ENCODE measurements at places on chromosomes 1 and 21.
A peak's percentile ranks its signal among the peaks of the same experiment; 100 is the strongest.

DNA sequence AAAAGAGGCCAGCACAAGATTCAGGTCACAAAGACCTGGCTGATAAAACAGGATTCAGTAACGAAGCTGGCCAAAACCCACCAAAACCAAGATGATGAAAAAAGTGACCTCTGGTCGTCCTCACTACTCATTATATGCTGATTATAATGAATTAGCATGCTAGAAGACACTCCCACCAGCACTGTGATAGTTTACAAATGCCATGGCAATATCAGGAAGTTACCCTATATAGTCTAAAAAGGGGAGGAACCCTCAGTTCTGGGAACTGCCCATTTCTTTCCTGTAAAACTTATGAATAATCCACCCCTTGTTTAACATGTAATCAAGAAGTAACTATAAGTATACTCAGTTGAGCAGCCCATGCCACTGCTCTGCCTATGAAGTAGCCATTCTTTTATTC is 26.0 kb upstream of the FMO2 start:
- no peak for DNase-seq

GRCh38 chr1:222914861-222915632 is 100.2 kb downstream of the DISP1 start:
- no peak for DNase-seq

DNA sequence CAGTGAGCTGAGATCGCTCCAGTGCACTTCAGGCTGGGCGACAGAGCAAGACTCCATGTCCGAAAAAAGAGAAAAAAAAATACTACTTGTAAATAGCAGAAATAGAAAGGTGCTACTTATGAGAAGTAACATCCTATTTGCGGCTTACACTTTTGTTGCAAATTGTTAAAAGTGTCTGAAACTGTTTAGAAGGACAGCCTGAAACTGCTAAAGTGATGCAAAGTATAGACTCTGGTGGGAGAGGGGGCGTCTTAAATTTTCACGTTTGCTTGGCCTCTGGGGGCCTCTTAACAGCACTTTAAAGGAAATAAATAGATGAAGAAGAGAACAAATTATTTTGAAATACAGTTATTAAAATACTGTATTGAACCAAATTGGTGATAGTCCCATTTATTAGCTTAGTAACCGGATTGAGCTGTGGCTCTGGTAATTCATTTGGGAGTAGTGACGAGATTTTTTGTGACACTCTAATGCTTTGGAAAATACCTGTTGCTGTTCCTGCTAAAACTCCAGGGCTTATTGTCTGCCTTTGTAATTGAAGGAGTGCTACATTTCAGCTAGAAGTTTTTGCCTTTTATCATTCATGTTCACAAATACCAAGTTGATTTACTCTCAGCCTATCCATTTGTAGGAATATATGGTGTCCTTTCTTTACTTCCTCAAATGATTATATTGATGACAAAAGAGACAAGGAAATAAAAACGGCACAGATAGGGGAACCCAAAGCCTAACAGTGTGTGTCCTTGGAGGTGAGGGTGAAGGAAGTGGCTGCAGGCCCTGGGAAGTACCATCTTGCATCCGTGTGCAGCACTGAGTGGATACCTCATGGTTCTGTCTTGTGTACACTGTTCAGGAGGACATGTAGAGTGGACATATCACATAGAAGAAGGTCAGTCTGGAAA is 6.2 kb downstream of the PKNOX1 start:
- no peak for DNase-seq

DNA sequence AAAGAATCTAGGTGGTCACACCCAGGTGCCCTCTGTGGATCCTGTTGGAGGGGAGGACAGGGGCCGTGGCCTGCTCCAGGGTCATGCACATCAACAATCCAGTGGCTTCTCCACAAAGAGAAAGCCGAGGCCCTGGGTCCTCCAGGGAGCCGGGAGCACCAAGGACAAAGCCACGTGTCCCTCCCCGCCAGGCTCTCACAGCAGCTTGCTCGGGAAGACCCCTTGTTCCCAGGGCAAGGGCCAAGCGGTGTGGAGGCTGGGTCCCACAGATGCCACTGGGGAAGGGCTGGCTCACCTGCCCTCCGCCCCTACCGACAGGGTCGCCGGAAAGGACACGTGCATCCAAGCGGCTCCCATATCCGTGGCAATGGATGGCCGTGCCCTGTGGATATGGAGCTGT is 192.9 kb upstream of the VAMP3 start:
- DNase-seq: no peak

DNA sequence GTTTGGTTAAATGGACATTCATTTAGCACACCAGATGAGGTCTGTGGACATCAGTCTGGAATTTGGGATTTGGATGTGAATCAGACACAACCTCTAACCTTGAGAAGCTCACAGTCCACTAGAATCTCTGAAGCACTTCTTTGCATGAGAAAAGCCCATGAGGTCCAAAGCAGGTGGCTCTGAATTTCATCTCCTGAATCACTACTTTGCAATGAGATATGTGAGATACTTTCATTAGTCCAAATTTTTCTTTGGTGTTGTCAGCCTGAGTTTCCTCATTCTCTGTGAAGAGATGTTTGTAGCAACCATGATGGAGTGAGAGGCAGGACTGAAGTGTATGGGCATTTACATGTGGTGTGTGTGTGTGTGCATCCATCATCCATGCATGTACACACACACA is 16.5 kb upstream of the LCE2D start:
- DNase-seq: no peak

- DNase-seq: no peak
Measured at GRCh38 chr21:46327711-46328110, 3.8 kb downstream of the PCNT start.

GRCh38 chr1:165912638-165913037 is 85.2 kb downstream of the UCK2 start:
- no peak for DNase-seq

- DNase-seq: no peak
Measured at GRCh38 chr1:56034222-56034621, 545.1 kb downstream of the PLPP3 start.

GRCh38 chr1:214193691-214194090 is 87.3 kb upstream of the SMYD2 start:
- DNase-seq: no peak

DNA sequence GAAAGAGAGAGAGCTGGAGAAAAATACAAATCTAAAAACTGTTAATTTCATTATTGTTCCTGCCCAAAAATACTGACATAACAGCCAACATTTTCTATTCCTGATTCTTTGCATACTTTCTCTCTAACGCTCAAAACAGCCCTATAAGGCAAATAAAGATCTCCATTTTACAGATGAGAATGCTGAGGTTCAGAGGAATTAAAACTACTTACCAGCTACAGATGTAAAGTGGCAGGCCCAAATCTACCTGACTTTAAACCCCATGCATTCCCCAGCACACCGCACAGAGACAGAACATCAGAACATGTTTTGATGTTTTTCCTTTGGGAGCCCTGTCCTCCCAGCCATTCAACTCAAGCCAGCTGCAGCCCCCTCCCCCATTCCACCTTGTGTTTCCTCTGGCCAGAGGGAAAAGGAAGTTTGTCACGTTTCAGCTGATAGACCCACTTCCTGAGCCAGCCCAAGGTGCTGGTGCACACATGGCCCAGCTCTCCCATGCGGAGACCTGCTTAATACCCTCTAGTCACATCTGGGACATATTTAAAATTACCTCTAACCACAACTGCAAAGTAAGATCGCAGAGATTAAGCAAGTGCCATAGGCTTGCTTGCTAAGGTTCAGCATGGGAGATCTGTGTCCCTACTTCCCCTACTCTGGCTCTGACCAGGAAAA is 133.1 kb upstream of the NFIA start:
- DNase-seq: no peak

DNA sequence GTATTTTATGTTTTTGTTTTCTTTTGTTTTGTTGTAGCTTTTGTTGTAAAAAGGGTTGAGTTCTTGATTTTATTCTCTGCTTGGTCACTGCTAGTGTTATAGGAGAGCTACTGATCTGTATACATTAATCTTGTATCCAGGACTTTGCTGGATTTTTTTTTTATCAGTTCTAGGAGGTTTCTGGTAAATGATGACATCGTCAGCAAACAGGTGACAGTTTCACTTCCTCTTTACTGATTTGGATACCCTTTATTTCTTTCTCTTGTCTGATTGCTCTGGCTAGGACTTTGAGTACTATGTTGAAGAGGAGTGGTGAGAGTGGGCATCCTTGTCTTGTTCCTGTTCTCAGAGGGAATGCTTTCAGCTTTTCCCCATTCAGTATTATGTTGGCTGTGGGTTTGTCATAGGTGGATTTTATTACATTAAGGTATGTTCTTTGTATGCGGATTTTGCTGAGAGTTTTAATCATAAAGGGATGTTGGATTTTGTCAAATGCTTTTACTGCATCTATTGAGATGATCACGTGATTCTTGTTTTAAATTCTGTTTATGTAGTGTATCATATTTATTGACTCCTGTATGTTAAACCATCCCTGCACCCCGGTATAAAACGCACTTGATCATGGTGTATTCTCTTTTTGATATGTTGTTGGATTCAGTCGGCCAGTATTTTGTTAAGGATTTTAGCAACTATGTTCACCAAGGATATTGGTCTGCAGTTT is 905.7 kb downstream of the LTN1 start:
- DNase-seq: no peak

DNA sequence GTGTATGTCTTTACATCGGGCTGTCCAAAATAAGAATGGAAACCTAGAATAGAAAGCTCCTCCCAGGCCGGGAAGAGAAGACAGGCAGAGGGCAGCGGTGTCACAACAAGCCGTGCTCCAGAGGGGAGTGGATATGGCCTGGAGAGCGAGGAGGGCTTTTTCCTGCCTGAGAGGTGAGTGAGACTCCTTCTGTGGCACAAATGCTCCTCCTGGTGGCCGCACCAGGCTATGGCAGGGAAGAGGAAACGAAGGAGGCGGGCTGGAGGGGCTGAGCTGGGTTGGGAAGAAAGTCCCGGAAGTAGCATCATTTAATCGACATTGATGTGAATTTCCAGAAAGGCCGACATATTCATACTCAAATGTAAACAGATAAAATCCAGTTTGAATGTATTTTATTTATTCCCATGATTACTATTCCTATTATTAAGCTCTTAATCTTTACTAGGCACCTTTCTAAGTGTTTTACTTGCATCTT is 54.7 kb downstream of the MEF2D start:
- peak; percentile 60 for DNase-seq

DNA sequence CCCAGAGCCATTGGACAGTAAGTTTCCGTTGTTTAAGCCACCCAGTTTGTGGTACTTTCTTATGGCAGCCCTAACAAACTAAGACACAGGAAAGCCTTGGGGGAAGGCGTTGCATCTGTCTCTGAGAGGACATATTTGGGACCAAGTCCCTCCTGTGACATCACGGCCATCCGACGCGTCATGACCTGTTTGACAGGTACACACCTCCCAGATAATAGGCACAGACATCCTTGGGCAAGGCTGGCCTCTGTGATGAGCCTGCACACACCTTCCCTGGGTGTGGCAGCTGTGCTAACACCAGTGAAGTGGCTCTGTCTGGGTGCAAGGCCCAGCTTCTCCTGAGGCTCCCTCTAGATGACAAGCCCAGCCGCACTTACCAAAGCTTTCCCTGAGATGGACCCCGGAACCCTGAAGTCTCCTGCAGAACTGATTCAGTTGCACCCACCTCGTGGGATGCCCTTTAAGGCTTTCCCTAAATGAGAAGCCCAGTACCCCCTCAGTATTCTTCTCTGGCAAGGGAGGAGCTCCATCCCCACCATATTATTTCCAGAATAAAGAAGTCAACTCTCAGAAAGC is 136.5 kb downstream of the ZSCAN20 start:
- DNase-seq: no peak

DNA sequence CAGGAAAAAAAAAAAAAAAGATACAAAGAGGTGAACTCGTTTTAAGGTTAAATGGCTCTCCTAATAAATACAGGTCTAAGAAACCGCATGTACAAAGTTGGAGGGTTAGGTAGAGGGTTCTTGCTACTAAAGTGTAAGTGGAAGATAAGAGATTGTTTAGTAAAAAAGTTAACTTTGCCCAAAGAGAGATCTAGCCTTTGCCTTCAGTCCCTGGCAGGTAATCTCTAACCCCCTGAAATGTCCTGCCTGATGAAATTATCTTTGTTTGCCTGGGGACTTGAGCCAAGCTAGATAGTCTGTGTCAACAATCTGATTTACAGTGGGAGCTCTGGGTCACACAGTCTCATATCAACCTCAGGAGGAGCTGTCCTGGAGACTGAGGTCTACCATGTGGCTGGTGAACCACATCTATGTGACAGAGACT is 57.6 kb downstream of the TRIM33 start:
- no peak for DNase-seq

GRCh38 chr21:41613533-41613909 is 105.6 kb upstream of the TMPRSS2 start:
- no peak for DNase-seq

DNA sequence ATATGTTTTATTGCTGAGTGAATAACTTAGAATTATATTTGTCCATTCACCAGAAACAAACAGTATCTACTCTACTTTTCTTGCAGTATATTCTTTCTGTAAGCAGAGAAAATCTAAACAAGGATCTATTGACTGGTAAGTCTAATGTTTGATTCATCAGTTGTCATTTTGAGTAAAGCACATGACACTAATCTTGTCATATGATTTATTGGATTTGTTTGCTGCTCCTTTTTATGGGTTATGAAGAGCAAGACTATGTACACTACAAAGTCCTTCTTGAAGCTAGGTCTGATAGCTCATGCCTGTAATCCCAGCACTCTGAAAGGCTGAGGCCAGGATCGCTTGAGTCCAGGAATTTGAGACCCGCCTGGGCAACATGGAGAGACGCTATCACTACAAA is 23.3 kb downstream of the KMO start:
- DNase-seq: no peak

DNA sequence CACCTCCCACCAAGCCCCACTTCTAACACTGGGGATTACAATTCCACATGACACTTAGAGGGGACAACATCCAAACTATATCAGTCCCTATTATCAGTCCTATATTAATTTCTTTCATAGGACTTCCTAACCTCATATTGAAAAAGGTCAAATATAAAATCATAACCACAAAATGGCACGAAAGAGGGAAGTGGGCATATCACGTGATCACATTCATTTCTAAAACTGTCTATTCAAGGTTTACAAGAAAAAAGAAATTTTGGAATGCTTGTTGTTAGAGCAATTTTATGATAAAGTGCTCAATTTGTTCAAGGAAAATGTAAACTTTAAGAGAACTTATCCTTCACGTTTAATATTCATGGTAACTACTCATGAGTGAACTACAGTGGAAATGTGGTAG is 13.2 kb upstream of the CDC7 start:
- no peak for DNase-seq

DNA sequence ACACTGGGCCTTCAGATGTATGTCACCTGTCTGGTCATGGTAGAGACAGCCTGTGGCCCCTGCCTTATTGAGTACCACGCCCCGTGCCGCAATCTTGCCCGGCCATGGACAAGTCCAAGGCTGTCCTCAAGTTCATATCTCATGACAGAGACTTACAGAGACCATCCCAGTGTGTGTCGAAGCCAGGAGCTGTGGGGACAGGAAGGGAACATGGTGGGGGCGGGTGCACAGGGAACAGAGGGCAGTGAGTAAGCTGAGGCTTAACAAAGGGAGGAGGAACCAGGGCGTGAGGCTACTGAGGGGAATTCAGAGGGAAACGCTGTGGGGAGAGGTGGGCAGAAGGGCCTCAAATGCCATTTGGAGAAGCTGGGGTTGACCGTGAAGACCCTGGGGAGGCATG is 75.8 kb downstream of the ALPL start:
- DNase-seq: no peak

Data from stimulated activated CD4-positive, alpha-beta T cell treated with anti-CD3 and anti-CD28 coated beads, Interleukin-15, amount 100 ng/mL, for 48 hours (primary cell).